NCI-H2081 (cell line): ENCODE measurements at places on chromosomes 11 and 22.

- DNase-seq = no peak
Measured at GRCh38 chr11:12639388-12639787, 34.8 kb upstream of the TEAD1 start.

GRCh38 chr11:107769189-107769588, 57.3 kb upstream of the SLN start:
- DNase-seq = no peak

- DNase-seq = no peak
Measured at GRCh38 chr11:126687477-126687876, 313.1 kb downstream of the KIRREL3 start.

GRCh38 chr11:47847892-47848699, at the start of gene NUP160:
Gene NUP160, minus strand, starts transcription at chr11:47848350. Its CDS starts 32 bp downstream, at chr11:47848318.
- peak; percentile 73 for DNase-seq

GRCh38 chr22:24410110-24410856, 17.1 kb upstream of the ADORA2A start:
- DNase-seq = no peak

DNA sequence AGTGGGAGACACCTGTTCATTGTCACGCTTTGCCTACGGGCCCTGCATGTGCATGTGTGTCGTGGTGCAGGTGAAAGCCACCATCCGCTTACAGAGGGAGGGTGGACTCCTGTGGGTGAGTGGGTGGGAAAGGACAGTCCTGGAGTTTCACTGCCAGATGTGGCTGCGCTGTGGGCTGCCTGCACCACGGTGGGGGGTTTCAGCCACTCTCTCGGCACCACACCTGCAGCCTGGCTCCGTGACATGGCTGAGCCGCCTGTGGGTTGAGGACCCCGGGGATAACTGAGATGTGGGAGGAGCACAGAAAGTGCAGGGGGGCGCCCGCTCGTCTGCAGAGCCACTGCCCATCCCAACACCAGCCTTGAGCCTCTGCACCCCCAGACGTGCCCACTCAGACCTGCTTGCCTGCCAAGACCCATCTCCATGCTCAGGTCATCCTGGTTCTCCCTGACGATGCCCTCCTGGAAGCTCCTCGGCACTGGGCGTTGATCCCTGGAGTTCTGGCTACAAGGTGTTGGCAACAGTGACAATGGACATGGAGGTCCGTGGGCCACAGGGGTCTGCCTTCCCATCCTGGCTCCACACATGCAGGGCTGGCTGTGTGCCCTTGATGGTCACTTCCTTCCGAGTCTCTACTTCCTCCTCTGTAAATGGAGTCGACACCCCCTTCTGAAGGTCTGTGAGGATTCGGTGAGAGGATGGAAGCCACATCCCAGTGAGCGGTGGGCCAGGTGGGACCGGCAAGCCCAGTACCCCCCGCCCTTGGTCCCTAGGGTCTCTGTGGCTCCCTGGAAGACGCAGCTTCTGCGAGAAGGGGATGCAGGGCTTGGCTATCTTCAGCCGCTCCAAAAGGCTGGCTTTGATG, 1007.0 kb downstream of the BRD1 start:
- no peak for DNase-seq

- DNase-seq = no peak
Measured at GRCh38 chr11:94749369-94749768, 18.8 kb upstream of the AMOTL1 start.

GRCh38 chr11:108167624-108168023, 46.3 kb downstream of the ACAT1 start:
- DNase-seq = no peak

- no peak for DNase-seq
Measured at GRCh38 chr11:47187723-47188122, 1.5 kb upstream of the PACSIN3 start.

- no peak for DNase-seq
Measured at GRCh38 chr11:71352226-71352625, 96.0 kb downstream of the DHCR7 start.

GRCh38 chr11:64015935-64016845, 19.5 kb upstream of the FLRT1 start:
- DNase-seq = peak; percentile 56

DNA sequence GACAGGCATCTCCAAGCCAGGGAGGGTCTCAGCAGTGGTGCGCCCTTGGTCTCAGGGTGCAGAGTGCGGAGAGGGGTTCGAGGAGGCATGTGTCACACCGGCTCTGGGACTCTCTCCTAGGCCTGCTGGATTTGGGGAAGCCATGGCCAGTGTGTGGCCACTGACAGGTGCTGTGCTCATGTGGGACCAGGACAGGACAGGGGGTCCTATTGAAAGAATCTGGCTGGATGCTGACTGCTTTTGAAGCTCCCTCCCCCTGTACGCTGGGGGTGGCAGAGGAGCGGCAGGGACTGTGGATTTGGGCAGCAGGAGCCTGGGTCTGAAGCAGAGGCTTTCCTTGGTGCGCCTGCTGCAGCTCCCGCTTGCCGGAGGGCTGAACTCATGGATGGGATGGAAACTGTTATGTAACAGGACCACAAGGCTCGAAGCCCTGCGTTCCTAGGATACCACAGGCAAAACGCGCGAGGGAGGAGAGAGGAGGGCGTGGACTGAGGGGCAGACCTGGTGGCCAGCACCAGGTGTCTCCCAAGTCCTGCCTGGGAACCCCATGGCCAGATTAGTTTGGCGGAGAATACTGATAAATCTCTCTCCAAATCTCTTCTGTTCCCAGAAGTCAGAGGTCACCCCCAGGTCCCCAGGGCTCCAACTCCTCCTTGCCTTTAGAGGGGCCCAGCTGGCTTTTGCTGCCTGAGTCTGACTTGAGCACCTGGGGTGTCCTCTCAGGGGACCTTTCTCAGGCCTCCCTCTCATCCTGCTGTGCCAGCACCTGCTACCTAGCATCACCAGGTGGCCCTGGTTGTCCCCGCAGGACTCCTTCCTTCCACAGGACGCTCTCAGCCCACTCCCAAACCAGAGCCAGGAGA, 13.8 kb upstream of the TEF start:
- no peak for DNase-seq

DNA sequence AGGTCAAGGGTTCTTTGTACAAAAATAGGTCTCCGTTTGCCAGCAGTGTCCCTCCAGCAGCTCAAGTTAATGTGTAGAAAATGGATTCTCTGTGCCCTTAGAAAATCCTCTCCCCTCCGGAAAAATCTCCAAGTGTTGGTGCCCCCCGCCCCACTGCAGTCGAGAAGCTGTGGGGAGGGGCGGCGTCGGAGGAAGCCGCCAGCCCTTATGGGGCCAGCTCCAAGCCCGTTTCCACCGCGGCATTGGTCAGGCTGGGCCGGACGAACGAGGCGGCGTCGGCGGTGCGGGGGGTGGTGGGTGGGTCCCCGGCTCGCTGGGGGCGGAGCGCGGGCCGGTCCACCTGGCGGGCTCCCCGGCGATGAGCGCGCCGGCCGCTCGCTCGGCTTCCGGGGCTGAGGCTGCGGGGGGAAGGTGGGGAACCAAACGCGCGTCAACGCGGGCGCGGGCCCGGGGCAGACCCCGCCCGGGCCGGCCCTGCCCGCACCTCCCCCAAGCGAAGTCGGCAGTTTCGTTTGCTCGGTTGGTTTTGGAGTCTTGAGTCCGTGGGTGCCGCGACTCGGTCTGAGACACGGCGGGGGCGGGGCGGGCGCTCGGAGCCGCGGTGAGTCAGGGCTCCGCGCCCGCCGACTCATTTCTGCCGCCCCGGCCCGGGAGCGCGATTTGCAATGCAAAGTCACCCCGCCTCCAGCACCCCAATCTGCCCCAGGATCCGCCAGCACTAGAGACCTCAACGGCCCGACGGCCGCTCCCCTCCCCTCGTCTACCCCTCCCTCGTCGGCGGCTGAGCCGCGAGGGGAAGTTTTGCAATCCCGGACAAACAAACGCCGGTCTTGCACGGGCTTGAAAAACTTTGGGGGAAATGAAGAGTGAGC, 1.4 kb downstream of the ASCL2 start:
- DNase-seq = no peak

GRCh38 chr22:50293441-50294318, 13.8 kb downstream of the PLXNB2 start:
- DNase-seq = no peak

DNA sequence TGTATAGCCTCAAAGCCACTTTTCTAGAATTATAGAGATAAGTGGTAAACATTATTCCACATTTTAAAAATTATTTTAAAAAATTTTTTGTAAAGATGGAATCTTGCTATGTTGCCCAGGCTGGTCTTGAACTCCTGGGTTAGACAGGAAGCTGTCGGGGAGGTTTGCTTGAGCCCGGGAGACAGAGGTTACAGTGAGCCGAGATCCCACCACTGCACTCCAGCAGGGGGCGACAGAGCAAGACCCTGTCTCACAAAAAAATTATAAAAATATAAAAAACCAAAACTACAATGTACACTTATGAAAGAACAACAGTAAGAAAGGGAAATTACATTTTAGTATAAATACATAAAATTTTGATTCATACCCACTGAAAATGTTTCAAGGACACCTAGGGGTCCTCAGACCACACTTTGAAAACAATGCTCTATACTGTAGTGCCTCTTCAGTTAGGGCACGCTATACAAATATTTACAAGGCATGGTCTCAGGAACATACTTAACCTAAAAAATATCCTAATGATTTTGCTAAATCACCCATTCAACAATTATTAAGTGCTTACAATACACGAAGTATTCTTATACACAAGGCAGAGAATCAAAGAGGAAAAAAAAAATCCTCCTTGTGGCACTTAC, 111.2 kb downstream of the MRTFA start:
- DNase-seq = no peak

DNA sequence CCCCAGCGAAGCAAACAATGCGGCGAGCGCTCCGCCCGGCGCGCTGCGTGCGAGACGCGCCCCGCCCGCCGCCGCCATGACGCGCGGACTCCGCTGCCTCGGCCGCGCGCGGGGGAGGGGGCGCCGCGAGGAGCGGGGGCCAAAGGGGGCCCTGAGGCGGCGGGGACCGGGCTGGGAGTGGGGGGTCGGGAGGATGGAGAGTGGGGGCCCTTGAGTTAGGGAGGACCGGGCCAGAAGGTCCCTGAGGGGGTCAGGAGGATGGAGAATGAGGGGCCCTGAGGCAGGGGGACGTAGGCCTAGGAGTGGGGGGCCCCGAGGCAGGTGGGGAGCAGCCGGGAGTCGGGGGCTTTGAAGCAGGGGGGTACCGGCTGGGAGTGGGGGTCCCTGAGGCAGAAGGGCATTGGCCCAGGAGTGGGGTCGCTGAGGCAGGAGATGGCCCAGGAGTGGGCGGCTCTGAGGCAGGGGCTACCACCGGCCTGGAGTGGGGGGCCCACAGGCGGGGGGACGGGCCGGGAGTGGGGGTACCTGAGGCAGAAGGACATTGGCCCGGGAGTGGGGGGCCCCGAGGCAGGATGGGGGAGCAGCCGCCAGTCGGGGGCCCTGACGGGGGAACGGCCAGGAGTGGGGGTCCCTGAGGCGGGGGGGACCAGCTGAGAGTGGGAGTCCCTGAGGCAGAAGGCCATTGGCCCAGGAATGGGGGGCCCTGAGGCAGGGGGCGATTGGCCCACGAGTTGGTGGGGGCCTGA, at the start of gene BRD1:
BRD1 (minus strand) TSS at position 21 of the 746 bp plus-strand sequence. CDS start 3,556 bp downstream, outside the sequence.
- peak; percentile 10 for DNase-seq

GRCh38 chr11:64717268-64717578, 5.8 kb downstream of the NRXN2 start:
- DNase-seq = no peak
